ENCODE measurements at places on chromosomes 3 and 15.

DNA sequence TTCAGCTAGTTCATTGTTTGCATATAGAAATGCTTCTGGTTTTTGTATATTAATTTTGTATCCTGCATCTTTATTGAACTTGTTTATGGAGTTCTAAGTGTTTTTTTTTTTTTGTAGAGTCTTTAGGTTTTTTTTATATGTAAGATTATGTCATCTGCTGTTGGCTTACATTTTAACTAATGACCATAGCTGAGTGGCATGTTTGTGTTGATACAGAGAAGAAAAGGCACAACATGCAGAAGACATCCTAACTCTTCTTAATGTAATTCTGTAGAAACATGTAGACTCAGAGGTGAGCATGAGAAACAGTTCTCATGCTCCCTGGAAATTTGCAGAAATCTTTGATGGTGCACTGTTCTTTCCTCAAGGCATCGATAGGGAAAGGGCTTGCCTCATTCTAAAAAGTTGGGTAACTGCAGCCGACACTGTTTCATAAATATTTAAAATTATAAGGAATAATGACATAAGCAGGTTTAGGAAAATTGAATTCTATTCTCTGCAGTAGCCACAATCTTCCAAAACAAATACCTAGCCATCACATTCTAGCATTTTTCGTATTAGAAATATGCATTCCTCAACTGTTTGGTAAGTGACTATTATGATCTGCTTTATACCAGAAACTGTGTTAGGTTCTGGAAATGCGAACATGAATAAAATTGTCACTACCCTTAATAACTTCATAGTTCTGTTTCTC lies 499.6 kb upstream of the KCNMB2 start:
- no peak for DNase-seq

- DNase-seq, result no peak
Measured at GRCh38 chr15:31077181-31077580, 24.3 kb downstream of the TRPM1 start.

DNA sequence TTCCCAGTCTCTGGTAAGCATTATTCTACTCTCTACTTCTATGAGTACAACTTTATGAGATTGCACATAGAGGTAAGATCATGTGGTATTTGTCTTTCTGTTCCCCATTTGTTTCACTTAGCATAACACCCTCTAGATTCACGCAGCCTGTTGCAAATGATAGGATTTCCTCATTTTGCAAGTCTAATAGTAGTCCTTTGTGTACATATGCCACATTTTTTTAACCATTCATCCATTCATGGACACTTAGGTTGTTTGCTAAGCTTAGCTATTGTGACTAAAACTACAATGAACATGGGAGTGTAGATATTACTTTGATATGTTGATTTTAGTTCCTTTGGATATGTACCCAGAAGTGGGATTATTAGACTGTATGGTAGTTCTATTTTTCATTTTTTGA lies 717.9 kb upstream of the ALCAM start:
- DNase-seq, result no peak

DNA sequence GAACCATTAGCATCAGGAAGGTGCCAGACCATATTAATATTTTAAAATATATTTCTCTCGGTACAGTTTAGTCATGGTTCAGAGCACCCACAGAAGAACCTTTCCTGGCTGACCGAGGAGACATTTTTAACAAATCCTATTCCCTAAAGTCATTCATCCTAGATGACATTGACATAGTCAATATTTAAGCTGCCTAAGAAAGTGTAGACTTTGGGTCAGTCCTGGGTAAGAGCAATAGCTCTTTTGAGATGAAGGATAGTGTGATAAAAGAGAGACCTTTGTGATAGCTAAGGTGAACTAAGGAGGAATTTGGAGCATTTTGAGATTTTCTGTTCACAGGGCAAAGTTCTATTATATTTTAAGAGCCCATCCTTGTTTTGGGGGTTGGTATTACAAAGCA lies 47.5 kb downstream of the ZNF609 start:
- DNase-seq, result no peak

- DNase-seq, result no peak
Measured at GRCh38 chr3:156837115-156837514, 11.0 kb downstream of the LEKR1 start.

DNA sequence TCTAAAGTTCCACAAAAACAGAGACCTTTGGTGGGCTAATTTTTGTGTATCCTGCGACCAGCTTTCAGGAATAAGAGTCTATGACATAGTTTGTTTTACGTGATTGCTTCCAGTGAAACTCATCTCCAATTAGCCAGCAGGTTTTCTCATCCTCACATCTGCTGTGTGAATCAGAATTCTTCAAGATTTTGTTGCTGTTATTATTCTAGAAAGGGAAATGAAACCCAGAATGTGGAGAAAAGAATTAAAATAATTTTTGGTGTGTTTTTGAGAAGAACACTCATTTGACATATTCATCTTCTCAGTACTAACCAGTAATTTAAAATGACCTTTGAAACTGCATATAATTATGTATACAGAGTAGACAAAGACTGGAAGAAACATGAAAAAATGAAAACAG lies 175.9 kb downstream of the USP13 start:
- DNase-seq, result no peak

DNA sequence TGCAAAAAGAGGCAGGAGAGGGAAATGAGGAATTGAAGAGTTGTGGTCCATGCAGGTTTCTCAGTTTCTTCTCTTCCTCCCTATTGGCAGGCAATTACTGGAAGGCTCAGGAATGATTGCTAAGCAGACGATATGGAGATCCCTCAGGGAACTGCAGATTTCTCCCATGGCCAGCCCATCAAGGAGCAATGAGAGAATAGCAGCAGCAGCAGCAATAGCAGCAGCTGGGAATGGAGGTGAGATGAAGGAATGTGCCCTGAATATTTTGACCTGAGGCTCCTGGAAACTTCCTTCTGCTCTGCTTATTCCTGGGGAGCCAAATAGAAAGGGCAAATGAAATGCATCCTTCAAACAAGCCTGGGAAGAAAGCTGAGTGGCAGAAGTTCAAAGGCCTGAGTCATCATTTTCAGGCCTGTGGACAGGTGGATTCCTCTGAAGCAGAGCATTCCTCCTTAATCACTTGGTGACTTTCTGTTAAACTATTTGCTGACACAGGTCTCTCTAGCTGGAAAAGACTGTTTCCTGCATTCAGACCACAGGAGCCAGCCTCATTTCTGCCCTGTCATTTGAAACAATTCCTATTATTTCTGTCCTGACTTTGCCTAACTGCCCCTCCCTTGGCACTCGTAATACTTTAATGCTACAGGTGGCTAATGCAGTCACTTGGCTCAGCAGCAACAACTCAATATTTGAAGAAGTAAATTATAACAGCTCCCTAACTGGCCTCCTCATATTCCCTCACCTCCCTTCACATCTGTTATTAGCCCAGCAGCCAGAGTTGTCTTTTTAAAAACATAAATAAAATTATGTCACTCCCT lies 146.9 kb upstream of the GADL1 start:
- DNase-seq, result no peak

- DNase-seq, result no peak
Measured at GRCh38 chr15:61116825-61117224, 112.3 kb downstream of the RORA start.

- DNase-seq, result no peak
Measured at GRCh38 chr3:13125092-13126015, 52.1 kb upstream of the IQSEC1 start.

GRCh38 chr3:172173316-172174254 lies 134.2 kb downstream of the FNDC3B start:
- DNase-seq, result no peak

DNA sequence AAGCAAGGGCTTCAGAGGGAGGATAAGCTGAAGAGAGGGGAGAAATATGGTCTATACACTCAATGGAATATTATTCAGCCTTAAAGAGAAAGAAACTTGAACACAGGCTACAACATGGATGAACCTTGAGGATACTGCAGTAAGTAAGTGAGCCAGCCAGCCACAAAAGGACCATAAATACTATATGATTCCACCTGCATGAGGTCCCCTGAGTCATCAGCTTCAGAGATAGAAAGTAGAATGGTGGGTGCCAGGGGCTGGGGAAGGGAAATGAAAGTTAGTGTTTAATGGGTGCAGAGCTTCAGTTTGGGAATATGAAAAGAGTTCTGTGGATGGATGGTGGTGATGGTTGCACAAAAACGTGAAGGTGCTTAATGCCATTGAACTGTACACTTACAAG lies 68.4 kb upstream of the SEC13 start:
- DNase-seq, result no peak

GRCh38 chr3:149247929-149248691 lies 26.5 kb upstream of the CP start:
- DNase-seq, result no peak
